ENCODE measurements at places on chromosomes 13 and 19. TPM values are rescaled to one million over a fixed set of nuclear protein-coding genes. Genes with fewer than 3 reads are reported as not detected.
A peak's percentile ranks its signal among the peaks of the same experiment; 100 is the strongest.

DACT3 gene
- 6.1 TPM for total RNA-seq

CGB2 gene
- total RNA-seq, result not detected

ZSCAN4 gene
- total RNA-seq, result not detected

CDC16 gene
- total RNA-seq, result 80.4 TPM

NLRP11 gene
- total RNA-seq, result not detected

PCDH17 gene
- total RNA-seq, result not detected

DNA sequence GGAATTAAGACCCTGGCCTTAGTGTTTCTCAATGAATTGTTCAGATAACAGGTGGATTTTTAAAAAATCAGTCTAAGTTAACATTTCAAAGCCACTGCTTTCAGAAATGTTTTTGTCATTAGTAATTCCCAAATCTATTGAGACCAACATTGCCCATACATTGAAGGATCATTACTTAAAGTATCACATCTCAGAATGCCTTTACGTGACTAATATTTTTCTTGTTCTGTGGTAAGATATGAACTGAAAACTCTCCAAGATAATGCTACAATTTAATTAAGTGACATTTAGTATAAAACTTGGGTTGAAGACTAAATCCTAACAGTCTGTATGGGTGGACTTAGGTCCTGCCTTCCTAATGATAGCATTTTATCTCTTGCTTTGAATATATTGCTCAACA lies 59.4 kb upstream of the POSTN start:
- DNase-seq, result no peak

DNA sequence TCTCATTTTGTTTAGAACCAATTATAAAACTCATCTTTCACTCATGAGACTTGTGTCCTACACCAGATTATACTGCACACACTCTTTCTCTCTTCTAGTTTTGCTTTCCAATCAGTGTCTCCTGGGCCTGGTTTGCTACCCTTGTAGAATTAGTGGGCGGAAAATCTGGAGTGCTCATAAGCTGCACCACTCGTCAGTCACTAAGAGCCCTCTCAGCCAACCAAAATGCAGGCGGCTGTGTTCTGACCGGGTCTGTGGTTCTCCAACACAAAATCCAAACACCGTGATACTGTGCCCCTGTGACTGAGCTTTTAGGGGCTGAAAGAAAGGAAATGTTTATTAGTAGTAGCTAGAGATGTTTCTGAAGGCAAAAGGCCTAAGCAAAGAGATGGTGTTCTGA lies 83.7 kb upstream of the OBI1 start:
- no peak for DNase-seq

DNA sequence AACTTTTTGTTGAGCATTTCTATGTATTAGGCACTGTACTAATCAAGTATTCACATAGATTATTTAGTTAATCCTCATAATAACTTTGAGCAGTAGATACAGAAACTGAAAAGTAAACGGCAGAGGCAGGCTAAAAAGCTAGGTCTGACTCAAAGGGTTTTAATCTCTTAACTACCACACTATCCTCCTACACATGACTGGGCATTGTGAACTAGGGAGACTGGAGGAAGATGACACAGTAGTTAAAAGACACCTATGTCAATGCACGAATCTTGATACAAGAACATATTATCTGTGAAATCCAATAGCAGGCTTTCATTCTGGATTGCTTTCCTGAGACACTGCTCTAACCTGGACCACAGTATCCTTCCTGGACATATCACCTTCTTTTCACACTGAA lies 36.3 kb downstream of the MICU2 start:
- DNase-seq, result no peak

DNA sequence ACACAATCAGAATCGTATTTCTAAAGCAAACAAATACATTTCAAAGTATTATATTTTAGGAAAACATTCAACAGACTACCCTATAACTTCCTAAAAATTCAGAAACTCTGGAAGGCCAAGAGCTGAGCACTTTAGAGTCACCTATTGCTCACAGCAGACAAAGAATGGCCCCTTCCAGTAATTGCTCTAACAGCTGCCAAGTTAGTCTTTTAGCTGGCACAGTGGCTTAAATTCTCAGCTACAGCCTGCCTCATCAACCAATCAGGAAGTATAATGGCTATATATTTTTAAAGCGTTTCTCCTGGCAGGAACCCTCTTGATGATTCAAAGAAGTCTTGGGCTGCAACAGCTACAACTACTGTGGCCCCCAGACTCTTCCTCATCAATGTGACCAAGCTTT lies 14.9 kb upstream of the SLITRK5 start:
- no peak for DNase-seq

DNA sequence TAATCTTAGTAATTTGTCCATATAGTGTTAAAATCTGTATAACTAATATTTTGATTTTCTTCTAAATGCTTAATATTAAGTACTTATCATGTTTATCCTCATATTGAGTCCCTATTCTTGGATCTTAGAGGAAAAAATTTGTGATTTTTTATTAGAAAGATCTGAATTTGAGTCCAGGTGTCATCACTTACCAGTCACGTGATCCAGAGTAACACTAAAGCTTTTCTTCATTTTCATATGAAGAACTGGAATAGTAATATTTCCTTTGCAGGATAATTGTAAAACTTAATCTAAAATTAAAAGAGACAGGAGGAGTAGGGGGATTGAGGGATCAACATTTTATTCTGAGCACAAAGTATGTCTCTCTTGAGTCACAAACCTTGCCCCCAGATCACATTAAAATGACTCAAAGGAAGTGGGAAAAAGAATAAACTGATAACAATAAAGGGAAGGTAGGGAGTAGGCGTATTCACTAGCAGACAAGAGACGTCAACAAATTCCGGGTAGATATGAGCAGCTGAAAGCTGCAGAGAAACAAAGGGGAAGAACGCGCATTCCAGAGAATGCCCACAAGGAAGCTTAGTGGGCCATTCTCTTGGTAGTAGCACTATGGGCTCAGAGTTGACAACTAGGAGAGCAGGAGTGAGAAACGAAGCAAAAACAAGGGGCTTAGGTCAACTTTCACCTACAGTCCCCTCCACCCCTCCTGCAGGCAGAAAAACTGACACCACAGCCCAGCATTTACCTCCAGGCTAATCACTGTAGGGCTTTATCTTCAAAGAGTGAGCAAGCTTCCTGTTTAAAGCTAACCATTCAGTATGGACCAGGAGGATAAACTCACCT lies 123.1 kb downstream of the SPRY2 start:
- no peak for DNase-seq

DNA sequence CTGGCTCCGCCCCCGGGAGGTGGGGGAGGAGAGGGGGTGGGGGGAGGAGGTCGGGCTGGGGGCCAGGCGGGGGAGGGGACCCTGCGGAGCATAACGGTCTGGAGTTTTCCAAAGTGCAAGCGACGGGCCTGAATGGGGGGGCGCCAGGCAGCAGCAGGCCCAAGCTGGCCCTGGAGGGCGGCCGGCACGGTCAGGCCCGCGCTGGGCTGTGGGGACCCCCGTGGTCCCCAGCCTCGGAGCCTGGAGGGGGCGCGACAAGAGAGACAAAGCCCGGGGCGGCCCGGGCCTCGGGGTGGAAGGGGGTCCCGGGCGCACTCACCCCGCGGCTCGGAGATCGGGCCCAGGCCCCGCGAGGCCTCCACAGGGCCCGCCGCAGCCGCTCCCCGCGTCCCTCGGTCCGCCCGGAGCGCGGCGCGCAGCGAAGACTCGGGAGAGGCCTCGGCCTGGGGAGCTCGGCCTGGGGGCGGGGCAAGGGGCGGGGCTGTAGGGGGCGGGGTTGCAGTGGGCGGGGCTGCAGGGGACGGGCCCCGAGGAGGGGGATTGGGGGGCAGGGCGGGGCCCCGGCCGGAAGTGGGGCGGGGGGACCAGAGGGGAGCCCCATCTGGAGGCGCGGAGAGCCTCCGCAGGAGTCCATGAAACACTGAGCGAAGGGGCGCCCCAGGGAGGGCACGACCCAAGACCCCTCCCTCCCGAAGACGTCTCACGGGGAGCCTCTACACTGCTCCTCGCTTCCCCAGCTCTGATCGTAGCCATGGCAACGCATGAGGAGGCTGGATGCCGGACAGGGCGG lies 47.6 kb downstream of the PTPRS start:
- DNase-seq, result peak; percentile 13

DNA sequence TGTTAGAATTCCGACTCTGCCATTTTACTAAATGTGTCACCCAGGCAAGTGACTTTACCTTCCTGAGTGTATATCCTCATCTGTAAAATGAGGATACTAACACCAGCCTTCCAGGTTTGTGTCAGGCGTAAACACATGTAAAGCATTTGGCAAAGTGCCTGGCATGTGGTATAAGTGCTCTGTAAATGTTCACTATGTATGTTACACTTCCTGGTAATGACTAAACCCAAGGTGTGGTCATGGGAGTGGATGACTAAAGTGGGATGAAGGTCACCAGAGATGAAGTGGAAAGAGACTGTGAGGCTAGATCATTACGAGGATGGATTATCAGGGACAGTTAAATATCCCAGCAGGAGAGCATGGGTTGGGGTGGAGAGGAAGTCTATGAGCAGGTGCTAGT lies 25.6 kb downstream of the DEDD2 start:
- DNase-seq, result no peak

DNA sequence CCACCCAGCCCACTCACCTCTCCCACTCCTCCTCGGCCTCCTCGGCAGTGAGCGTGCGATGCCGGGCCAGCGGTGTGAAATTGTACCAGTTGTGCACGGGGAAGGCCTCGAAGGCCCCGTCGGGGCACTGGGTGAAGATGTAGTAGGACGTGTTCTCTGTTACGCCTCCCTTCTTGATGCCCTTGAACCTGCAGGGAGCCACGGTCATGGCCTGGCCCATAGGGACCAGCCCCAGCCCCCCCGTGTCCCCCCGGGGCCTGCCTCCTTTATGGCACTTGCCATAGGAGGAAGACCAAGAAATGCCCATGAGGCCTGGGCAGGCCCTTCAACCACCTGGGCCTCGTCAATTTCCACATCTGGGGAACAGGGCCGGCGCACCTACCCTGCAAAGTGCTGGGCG lies 5.6 kb downstream of the GTF2F1 start:
- no peak for DNase-seq

DNA sequence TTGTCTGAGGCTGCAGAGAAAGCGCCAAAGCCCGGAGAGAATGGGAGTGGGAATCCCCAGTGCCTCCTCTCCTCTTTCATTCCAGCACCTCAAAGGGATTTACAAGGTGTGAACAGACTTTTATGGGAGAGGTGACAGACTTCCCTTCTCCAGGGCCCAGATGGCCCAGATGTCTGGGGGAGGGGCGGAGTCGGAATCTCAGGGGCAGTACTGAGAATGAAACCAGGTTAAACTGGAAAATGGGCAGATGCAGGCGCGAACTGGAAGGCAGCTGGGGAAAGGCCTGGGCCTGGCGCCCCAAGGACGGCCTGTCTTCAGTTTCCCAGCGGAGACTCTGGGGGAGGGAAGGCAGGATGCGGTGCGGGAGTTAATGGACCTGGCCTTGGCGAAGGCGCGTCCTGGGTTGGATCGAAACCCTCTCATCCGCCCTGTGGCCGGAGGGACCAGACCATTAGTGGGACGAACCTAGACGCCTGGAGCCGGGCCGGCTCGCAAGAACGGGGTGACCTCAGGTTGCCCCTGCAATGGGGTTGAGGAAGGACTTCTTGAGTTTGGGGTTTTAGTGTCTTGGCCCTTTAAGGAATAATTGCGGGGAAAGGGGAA lies 592 bp upstream of the TRIP10 start:
- DNase-seq, result no peak

DNA sequence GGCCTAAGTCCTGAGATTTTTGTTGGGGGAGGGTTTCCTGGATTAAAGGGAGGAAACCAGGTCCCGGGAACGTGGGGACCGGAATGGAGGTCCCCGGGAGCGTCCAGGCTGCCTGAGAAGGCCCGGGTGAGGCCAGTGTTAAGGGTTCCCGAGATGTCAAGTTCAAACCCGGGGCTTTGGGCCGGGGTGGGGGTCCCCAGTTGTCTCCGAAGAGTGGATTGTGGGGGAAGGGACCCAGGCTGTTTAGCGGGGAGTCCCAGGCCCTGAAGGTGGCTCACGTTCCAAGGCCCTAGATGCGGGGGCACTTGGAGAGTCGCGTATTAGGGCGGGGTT lies 262 bp downstream of the COX7A1 start:
- no peak for DNase-seq

DNA sequence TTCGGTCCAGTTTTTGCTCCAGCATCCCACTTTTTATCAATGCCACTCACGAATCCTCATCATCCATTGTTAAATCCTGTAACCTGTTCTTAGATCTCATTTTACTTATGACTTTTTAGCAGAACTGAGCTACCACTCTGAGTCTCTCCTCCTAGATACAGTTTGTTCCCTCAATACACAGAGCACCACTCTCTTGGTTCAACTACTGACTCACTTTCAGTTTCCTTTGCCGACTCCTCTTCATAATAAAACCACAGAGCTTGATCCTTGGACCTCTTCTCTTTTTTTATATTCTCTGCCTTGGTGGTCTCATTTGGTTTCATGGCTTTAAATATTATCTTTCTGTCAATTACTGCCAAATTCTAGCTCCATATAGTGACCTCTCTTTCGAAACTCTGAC lies 150.3 kb downstream of the SLITRK5 start:
- no peak for DNase-seq

GRCh38 chr19:22116760-22117159 lies 64.5 kb downstream of the ZNF257 start:
- no peak for DNase-seq

DNA sequence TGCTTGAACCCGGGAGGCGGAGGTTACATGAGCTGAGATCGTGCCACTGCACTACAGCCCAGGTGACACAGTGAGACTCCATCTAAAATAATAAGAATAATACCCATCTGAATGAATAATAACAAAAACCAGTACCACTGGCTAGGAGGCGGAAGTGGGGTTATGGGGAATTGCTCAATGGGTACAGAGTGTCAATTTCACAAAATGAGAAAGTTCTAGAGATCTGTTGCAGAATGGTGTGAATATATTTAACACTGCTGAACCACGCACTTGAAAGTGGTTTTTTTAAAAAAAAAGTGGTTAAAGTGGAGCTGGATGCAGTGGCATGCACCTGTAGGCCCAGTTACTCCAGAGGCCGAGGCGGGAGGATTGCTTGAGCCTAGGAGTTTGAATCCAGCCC lies 18.5 kb downstream of the KLF2 start:
- no peak for DNase-seq

DNA sequence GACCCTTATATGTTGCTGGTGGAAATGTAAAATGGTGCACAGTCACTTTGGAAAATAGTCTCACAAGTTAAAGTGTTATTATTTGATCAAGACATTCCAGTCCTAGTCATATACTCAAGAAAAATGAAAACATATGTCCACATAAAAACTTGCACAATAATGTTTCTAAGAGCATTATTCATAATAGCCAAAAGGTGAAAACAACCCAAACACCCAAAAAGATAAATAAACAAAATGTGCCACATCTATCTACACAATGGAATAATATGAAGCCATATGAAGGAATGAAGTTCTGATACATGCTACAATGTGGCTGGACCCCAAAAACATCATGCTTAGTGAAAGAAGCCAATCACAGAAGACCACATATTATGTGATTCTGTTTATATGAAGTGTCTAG lies 14.4 kb upstream of the AKAP8 start:
- DNase-seq, result no peak

- no peak for DNase-seq
Measured at GRCh38 chr13:107866032-107866940, 349.1 kb downstream of the LIG4 start.

GRCh38 chr19:43643326-43643725 lies 3.7 kb upstream of the CADM4 start:
- DNase-seq, result no peak

Measured in activated T-helper 2 cell treated with anti-CD3 and anti-CD28 coated beads, Interferon-gamma antibody, Interleukin-2, Interleukin-4, amounts not matched to agents 10 μg/mL and 5 μg/mL and 100 μg/mL, durations not matched to agents 14 hours and 24 hours and 36 hours (primary cell).